ENCODE measurements at places on chromosomes 11 and 22.

- DNase-seq = no peak
Observed at GRCh38 chr22:50487290-50488005, 789 bp downstream of the MIOX start.

DNA sequence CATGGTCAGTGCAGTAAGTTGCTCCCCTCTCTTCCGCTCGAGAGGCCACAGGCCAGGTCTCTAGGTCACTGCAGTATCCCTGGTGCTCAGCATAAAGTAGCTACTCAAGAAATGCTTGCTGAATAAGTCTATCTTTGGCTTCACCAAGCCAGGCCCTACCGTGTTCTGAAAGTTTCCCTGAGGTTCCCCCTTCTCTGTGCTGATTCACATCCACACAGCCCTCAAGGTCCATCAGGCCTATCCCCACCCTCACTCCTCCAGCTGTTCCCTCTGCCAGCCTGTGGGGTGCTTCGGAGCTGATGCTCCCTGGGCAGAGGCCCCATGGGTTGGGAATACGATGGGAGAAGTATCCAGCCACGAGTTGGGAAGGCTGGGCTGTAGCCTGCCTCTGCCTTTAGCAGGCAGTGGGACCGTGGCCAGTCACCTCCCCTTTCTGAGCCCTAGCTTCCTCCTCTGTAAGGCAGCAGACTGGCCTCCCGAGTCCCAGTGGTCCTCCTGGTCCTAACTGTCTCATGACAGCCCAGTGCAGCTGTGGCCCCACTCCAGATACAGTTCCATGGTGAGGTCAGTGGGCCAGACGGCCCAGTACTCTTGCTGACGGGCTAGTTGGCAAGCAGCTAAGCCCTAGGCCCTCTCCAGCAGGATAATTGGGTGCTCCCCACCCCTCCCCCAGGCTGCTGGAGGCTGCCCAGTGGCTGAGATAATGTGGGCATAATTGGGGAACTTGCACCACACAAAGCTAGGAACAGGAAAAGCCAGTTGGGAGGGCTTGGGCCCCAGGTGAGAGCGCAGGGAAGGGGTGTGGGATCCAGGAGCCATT lies 48.2 kb downstream of the NECTIN1 start:
- DNase-seq = no peak

DNA sequence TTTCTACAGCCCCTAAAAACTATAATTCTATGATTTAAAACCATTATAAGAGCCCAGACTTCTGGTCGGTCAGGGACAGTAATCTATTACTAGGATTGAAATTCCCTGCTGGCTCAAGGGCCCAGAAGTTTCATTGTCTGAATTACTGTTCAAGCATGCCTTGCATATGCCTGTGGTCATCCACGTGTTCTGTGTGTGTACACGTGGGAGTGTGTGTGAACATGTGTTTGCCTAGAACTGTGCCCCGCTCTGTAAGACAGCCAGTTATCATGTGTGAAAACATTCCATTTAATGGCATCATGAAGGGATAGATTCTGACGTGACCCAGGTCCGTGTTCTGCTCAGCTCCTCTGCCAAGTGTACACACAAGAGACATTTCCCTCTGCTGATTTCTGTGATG lies 189.3 kb upstream of the NECTIN1 start:
- DNase-seq = no peak

DNA sequence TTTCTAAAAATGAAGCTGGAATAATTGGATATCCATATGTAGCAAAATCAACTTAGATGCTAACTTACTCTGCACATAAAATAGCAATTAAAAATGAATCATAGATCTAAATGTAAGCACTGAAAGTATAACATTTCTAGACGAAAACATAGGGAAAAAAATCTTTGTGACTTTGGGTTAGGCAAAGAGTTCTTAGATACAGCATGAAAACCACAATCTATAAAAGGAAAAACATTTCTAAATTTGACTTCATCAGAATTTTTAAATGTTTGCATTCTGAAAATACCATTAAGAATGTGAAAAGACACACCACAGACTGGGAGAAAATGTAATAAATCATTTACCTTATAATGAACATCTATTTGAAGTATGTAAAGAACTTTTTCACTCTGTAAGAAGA lies 128.8 kb downstream of the APIP start:
- DNase-seq = no peak

DNA sequence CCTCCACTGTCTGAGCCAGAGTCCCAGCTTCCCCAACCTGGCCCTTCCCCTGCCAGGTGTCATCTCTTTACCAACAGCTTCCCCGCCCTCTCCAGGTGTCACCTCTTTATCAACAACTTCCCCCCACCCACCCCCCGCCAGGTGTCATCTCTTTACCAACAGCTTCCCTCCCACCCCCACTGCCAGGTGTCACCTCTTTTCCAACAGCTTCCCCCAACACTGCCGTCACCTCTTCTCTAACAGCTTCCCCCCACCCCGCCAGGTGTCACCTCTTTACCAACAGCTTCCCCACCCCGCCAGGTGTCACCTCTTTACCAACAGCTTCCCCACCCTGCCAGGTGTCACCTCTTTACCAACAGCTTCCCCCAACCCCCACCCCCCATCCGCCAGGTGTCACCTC lies 29.8 kb upstream of the TTLL12 start:
- no peak for DNase-seq

- no peak for DNase-seq
Observed at GRCh38 chr11:116421529-116422185, 351.1 kb downstream of the BUD13 start.

GRCh38 chr11:44043157-44043556 lies 4.6 kb upstream of the ACCSL start:
- no peak for DNase-seq

- DNase-seq = no peak
Observed at GRCh38 chr11:104799251-104799650, 99.0 kb downstream of the CASP12 start.

- no peak for DNase-seq
Observed at GRCh38 chr11:121634889-121635288, 182.1 kb upstream of the SORL1-AS1 start.

DNA sequence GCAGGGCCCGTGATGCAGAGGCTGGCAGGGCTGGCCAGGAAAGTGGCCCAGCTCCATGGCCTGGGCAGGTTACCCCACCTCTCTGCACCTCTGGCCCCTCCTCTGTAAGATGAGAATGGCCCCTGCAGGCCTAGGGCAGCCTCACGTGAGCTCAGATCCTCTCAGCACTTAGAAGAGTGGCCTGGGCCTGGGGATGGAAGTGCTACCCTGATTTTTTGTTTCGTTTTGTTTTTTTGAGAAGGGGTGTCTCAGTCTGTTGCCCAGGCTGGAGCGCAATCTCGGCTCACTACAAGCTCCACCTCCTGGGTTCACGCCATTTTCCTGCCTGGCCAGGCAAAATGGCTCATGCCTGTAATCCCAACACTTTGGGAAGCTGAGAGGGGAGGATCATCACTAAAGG lies 982 bp downstream of the APOBEC3H start:
- DNase-seq = no peak

- DNase-seq = no peak
Observed at GRCh38 chr11:17116117-17116516, 38.6 kb upstream of the RPS13 start.

GRCh38 chr11:78838417-78838816 lies 263.8 kb upstream of the NARS2 start:
- no peak for DNase-seq

- DNase-seq = peak; percentile 24
Observed at GRCh38 chr11:103609117-103610066, 427.0 kb upstream of the DDI1 start.

DNA sequence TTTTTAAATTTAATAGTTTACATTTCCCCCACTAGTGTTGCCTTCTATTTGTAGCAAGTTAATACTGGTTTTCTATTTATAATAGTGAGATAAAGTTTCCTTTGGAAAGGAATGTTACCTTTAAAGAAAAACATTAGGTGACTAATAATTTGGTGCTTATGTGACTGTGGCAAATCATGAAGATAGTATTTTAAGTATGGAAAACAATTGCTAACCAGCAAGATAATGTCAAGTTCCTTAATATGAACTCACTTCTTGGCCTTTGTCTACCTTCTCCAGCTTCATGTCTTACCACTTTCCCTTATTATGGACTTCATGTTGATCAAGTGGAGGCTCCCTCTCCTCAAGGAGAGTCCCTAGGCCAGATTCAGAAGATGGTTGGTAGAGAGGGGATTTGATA lies 27.2 kb downstream of the ARHGEF12 start:
- no peak for DNase-seq

DNA sequence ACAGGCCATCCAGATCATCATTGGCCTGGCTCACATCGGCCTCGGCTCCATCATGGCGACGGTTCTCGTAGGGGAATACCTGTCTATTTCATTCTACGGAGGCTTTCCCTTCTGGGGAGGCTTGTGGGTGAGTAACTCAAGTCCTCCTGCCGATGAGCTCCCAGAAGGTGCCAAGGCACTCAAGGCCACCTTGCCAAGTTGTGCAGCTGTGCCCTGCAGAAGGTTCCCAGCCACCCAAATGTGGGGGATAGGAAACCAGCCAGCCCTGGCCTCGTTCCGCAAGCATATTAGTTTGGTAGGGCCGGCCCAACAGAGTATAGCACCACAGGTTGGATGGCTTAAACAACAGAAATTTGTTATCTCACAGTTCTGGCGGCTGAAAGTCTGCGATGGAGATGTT lies 4.0 kb downstream of the MS4A8 start:
- DNase-seq = no peak

- DNase-seq = no peak
Observed at GRCh38 chr11:92890846-92891245, 78.6 kb upstream of the MTNR1B start.

GRCh38 chr11:107740271-107740670 lies 28.4 kb upstream of the SLN start:
- DNase-seq = no peak

DNA sequence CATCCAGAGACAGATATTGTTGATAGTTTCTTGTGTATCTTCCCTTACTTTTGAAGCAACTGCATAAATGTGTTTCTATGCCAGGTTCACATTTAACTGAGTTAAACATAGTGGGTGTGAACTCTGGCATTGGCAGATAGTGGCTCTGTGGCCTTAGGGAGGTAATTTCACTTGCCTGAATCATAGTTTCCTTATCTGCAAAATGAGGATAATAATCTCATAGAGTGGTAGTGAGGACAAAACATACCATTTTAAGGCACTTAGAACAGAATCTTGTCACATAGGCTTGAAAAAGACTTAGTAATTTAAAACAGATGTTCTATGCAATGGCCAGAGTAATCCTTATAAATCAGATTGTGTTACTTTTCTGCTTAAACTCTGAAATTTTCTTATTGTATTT lies 56.4 kb upstream of the SYN3 start:
- DNase-seq = no peak

- DNase-seq = no peak
Observed at GRCh38 chr11:93524173-93524536, 19.0 kb downstream of the SMCO4 start.

DNA sequence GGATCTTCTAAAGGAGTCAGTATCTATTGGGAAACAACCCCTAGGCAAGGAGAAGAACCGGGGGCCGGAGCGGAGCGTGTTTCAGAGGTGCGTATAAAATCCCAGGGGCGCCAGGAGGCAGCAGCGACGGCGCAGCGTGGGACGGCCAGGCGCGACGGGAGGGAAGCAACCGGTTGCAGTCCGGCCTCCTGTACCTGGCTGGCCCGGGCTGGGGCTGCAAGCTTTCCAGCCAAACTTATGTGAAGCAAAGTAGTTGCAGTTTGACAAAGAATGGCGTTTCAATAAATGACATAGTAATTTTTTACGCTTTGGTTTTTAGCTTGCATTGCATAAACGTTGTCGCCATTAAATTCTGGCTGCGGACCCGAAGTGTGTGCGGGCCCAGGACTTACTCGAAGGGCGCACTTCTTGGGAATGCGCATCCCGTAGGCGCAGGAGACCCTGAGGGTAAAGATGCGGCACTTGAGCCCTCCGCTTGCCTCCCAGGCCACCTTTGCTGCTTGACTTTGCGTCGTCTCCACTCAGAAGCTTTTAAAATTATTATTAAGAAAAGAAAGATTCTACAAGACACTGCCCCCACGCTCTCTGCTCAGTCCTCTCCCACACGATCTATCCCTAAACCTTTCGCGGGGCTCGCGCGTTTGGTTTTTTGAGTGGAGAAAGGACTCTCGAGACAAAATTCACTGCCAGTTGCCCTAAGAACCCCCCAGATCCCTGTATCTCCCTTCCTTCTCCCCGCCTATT lies 1.6 kb upstream of the WT1 start:
- no peak for DNase-seq

GRCh38 chr11:68583041-68583446 lies 101.3 kb upstream of the GAL start:
- DNase-seq = no peak

DNA sequence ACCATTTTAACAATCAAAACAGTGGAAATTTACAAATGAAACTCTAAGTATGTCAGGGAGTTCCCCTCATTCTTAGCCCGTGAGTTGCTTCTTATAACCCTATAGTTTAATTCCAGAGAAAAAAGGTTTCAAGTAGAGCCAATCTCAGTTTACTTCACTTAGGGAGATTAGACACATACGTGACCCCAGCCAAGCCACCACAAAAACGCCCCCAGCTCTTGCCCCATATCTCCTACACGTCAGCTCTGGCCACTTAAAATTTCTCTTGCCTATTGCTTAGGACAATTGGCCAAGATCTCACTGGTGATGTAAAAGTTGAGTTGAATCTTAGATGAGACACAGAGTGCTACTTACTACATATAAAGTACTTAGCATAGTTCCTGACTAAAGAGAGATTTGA lies 166.4 kb downstream of the ETS1 start:
- no peak for DNase-seq

DNA sequence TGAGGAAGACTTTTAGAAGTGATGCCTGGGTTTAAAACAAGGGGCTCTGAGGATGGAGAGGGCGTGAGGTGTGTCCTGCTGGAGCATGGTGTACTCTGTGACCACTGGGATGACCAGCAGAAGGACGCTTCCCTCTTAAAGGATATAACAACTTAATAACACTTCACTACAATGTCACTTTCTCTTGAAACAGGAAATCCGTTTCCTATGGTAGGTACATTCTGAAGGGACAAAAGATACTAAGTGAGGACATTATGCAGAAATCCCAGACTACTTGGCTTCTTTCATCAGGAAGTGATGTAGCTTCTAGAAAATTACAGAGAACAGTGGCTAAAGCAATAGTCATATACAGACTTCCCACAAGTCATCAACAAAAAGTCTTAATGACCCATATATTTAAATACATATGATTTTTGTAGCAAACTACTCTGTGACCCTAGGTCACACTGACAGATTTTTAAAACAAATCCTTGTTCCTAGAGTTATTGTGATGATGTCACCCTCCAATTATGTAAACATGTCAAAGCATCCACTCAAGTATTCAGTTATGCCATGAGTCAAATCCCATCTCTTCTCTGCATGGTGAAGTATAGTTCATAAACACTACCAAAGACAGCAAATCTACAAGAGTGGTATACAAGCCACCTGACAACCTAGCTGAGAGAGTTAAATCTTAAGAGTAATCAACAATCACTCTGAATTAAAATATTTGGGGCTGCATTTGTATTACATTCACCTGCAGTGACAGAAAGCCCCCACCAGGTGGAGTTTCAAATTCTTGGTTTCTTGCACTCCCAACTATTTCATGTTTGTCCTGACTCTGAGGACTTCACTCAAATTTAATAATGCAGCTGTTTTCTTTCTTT lies 32.8 kb downstream of the PITPNB start:
- peak; percentile 42 for DNase-seq

DNA sequence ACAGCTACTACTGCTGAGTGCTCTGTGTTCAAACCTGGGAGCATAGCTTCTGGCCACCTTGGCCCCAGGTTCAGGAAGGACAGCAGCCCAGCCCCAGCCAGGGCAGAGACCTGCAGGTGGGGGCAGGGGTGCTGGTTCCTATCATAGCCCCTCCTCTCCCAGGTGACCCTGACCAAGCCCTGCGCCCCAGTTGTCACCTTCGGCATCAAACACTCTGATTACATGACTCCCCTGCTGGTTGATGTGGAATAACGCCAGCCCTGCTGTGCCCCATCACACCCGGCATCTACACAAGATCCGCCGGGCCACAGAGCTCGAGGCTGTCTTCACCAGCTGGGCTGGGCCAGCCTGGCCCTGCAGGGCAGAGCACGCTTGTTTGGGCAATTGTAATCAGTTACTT lies 6.9 kb downstream of the SCGB1C1 start:
- peak; percentile 8 for DNase-seq

Measured in HAP-1 (cell line).